GDM1 (cell line): ENCODE measurements at places on chromosomes 16 and 17.

DNA sequence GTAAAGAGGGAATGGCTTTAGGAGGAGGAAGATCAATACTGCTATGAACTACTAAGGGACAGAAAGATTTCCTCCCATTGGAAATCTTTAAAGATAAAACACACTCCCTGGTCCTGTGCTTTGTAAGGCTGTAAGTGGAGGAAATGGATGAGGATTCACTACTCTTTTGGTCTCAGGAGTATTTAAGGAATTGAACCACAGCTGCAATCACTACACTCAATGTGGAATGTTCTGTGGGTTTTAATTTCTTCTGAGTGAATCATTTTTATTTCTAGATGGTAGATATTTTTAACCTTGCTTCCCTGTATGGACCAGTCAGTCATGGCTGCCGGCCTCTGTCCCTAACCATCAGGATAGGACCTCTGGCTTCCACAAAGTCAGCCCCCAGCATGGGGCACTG, 65.6 kb downstream of the SDR42E1 start:
- DNase-seq: no peak

GRCh38 chr16:76857402-76857801, 333.6 kb upstream of the MON1B start:
- DNase-seq: no peak

DNA sequence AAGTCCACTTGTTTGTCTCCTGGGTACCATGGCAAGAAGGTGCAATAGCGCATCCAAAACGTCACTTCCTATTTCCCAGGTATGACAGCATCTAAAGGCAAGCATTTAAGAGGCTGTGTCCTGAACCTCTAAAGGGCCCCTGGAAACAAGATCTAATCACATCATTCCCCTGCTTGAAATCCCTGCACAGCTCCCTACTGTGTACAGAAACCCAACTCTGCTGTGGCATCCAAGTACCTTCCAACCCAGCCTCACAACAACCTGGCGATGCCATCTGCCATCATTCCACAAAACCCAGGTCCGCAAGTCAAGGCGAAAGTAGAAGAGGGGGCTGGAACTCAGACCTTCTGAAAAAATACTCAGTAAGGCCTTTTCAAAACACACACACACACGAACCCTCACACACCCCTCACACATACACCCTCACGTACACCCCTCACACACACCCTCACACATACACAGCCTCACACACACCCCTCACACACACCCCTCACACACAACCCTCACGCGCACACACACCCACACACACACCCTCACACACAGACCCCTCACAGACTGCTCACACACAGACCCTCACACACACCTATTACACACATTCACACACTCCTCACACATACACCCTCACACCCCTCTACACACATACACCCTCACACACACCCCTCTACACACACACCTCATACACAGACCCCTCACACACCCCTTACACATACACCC, 24.5 kb downstream of the C17orf67 start:
- DNase-seq: no peak

DNA sequence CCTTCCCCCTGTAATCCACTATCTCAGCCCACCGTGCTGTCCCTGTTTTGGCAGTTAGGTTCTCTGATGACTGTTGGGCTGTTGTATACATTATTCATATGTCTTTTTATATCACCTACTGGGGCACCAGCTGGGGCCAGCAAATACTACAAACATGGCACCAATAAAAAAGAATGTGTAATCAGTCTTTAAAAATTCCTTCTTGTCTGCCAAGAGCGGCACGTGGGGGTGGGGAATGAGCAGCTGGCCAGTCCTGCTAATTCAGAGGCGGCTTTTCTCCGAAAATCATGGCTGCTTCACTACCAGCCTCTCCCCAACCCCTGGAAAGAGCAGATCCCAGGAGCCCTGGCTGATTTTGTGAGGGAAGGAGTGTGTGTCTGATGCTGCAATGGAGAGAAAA, 77.7 kb upstream of the EEF2KMT start:
- DNase-seq: no peak

GRCh38 chr16:50326835-50327465, 41.8 kb downstream of the BRD7 start:
- no peak for DNase-seq

DNA sequence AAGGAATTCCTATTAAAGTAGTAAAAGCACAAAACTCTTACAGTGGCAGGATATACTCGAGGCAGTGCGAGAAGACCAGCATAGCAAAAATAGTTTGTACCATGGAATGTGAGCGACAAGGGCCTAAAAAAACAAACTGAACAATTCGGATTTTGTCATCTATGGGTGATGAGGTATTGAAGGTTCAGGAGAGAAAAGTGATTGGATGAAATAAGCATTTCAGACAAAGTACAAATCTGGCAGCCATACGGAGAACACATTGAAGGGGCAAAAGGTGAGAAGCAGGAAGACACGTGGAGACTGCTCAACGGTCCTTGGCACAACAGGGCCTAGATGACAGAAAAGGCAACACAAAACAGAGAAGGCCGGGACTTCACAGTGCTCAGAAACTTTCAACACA, 22.5 kb downstream of the MYH10 start:
- DNase-seq: no peak

GRCh38 chr16:21341101-21341500, 63.0 kb upstream of the CRYM start:
- no peak for DNase-seq

GRCh38 chr17:66275651-66276050, 26.8 kb upstream of the PRKCA start:
- no peak for DNase-seq

DNA sequence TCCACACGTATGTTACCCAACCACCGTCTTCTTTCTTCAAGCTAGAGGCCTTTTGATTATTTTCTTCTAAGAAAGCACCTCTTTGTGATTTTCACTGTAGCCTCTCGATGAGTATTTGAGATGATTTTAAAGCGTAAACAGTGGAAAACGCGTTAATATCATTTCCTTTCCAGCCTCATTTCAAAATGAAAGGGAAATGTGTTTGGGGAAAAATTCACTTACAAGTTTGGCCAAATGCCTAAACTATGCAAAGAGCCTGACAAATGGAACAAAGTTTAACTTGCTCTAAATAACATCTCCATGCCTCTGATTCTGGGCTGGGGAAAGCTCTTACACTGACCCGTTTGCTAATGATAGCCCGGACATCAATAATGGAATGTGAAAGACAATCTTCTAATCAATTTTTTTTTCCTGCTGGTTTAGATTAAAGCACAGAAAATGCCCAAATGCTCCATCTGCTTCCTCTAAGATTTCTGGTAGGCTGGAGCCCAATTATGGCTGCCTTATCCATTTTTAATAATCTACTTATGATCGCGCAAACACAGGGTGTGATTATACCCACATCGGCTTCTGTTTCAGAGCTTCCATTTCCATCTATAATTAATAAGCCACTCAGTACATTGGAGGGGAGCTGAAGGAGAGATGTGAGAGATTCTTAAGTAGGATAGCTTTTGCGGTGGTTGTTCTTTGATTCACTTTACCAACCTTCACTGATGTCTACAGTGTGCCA, 43.5 kb downstream of the HS3ST2 start:
- DNase-seq: no peak

DNA sequence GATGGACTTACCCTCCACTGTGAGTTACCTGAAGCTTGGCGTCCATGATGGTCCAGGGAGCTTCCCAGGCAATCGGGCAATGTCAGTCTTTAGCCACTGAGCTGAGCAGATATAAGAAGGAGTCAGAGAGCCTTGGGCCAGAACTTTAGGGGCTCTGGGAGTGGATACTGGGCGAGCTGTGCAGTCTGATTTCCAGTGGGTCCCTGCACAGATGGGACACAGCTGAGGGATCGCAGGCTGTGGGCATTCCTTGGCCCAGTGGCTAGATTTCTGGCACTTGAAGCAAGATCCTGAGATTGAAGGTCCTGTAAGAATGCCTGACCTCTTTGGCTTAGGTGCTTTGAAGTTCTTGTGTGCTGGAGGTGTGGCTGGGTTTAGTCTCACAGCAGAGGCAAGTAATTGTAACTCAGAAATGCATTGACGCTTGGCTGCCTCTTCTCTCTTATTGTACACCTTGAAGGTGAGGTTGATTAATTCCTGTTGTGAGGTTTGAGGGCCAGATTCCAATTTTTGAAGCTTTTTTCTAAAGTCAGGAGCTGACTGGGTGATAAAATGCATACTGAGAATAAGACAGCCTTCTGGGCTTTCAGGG, 2283.8 kb downstream of the TP53TG3F start:
- no peak for DNase-seq

DNA sequence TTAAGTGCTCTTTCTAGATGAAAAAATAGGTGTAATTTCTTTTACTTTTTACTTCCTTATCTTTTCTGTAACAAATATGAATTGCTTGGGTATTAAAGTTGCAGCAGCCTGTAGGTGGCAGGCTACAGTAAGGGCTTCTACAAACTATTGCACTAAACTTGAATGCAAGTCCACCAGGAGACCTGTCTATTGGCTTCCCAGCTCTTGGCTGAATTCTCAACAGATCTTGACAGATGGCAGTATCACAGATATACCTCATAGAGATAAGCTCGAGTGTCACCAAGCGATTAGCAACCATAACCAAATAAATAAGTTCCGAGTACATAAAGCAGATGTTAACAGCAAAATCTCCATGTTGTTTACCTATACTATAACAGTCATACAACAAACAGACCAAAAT, 5.9 kb downstream of the BBS2 start:
- peak; percentile 7 for DNase-seq

GRCh38 chr17:64739316-64740058, 77.4 kb upstream of the SMURF2 start:
- no peak for DNase-seq

GRCh38 chr16:66144641-66145040, 221.8 kb upstream of the CDH5 start:
- no peak for DNase-seq

DNA sequence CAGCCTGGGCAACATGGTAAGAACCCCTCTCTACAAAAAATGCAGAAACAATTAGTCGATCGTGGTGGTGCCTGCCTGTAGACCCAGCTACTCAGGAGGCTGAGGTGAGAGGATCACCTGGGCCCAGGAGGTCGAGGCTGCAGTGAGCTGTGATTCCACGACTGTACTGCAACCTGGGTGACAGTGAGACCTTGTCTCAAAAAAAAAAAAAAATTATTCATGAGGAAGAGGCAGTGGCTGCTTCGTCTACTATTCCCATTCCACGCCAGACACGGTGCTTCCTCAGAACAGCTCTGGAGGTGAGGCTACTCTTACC, 52.2 kb upstream of the GSE1 start:
- DNase-seq: no peak

- DNase-seq: no peak
Observed at GRCh38 chr16:10745841-10746240, 2.2 kb downstream of the NUBP1 start.

- no peak for DNase-seq
Observed at GRCh38 chr16:52573365-52574299, 26.7 kb upstream of the TOX3 start.

DNA sequence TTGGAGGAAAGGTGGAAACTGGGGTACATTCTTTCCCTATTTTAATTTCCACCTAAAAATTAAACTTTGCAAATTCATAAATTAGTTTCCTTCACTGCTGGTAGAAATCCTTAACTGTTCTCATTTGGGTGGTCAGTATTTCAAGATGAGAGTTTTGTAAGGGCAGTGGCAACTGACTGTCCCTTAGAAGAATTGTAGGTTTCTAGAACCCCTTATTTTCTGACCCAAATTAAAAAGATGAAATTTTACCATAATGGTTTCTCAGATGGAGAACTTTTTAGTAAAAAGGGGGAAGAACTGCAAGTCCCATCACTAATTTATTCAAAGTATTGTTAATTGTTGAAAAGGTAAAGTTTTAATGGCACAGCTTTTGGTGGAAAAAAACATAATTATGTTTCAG, 5.6 kb downstream of the IGF2BP1 start:
- DNase-seq: no peak

DNA sequence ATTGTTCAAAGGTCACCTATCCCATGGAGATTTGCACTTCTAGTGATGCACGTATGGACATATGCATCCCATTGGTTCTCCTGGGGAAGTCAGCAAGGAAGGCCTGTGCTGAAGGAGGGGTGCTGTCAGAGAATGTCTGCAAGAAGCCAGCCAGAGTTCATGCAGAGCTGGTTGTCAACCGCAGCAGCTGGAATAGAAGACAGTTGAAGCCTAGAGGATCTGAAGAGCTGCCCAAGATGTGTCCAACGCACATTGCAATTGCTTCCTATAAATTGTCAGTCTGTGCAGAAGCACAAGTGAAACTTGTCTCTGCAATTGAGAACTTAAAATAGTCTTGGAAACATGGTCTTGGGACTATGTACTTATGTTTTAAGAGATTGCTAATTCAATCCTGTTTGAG, 82.1 kb upstream of the CNTNAP4 start:
- DNase-seq: no peak

GRCh38 chr17:39243155-39243554, 17.4 kb upstream of the STAC2 start:
- no peak for DNase-seq

- no peak for DNase-seq
Observed at GRCh38 chr17:73549841-73550430, 94.3 kb downstream of the SDK2 start.

DNA sequence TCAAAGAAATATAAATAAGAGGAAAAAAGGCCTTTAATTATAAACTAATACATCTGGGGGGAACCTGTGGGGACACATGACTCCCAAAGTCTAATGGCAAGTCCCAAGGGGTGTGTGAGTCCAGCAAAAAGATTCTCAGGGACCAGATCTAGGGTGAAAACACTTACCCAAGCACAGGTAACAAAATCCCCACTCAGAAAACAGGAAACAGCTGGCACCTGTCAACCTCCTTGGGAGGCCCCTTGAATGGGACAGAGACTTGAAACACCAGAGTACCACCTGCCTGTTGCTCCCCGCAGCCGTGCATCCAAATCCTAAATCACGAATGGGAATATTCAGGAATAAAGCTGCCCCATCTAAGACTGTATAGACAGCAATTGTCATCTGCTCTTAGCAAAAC, 461.2 kb upstream of the CDH5 start:
- DNase-seq: no peak

DNA sequence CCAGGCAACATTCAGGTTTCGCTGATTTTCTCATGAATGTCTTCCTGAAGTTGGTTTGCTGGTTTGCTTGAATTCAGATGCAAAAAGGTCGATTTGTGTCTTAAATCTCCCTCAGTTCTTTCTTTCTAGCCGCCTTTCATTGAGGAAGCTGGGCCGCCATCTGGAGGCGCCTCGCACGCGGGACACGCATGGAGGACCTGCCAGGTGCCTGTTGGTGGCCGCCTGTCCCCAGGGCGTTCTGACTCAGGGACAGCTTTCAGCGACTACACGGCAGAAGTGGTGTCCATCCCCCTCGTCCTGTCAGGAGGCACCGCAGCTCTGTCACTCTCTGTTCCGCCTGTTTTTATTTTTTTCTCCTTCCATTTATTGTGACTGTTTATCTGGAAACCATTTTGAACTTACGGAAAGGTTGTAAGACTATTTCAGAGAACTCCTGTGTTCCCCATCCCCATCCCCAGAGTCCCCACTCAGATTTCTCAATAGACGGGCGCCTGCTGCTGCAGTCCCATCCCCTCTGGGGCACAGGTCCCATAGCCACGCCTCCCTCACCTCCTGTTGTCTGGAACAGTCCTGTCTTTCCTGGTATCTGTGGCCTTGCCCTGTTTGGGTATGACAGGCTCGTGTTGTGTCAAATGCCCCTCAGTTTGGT, 33.2 kb downstream of the COX4I1 start:
- DNase-seq: no peak

- no peak for DNase-seq
Observed at GRCh38 chr16:724188-725040, 1.8 kb downstream of the CCDC78 start.
